ENCODE measurements at places on chromosomes 12 and 14.

DNA sequence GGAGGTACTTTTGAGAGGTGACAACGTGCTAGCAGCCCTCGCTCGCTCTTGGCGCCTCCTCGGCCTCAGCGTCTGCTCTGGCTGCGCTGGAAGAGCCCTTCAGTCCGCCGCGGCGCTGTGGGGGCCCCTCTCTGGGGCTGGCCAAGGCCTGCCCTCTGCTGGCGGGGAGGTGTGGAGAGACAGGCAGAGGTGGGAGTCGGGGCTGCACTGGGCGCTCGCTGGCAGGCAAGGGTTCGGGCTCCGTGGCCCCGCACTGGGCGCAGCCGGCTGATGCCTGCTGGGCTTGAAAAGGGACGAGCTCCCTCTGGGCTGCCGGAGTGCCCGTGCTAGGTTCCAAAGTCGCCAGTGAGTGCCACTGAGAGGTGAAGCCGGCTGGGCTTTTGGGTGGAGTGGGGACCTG is 580.0 kb downstream of the DIO2 start:
- no peak for DNase-seq

GRCh38 chr12:125151284-125151683 is 86.0 kb downstream of the AACS start:
- no peak for DNase-seq

DNA sequence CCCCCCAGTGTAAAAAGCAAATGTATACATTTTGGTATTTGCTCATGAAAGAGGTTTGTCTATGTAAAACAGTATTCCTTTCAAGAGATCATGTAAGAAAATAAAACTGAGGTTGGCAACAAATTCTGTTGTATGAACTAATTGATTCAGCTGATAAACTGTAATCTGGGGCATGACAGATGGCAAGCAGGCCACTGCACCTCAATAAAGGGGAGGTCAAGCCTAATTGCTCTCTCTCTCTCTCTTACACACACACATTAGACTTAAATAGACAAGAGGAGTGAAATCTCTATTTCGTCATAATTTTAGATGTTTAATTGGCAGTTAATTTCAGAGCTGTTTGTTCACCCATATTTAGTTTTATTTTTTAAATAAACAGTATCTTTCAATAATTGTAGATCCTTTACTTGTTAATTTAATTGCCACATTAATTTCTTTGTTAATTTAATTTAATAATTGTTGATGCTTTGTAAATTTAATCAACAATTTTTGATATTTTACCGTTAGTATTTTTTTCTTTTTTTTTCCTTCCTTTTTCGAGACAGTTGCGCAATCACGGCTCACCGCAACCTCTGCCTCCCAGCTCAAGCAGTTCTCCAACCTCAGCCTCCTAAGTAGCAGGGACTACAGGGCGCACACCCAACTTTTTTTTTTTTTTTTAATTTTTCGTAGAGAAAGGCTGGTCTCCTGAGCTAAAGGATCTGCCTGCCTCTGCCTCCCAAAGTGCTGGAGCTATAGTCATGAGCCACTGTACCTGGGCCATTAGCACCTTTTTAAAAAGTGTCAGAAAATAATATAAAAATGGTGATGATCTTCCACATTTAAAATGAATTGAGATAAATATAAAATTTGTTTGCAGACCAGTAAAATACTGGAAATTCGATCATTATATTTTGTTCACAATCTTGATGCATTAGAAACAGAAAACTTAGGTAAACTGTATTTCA is 577.7 kb downstream of the SLC16A7 start:
- DNase-seq: no peak

DNA sequence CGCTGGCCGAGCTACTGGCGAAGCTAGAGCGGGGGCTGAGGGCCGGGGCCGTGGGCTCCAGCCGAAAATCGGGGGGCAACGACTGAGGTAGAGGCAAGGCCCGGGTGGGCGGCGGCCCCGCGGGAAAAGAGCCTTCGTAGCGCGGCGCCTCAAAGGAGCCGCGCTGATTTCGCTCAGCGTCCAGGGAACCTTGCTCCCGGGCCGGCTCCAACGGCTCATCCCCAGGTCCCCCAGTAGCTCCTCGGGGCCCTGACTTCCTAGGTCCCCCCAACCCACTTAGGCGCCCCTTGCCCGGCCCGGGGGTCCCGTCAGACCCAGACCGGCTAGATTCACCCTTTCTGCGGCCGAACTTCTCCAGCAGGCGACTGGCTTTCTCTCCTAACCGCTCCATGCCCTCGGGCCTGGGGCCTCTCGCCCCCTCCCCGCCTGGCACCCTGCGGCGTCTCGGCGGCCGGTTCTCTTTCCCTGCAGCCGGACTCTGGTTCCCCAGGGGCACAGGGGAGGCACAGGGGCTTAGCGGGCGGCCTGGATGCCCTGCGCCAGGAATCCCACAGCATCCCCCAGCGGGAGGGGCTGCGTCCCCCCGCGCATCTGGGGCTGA is 375 bp downstream of the AJUBA start:
- DNase-seq: no peak

DNA sequence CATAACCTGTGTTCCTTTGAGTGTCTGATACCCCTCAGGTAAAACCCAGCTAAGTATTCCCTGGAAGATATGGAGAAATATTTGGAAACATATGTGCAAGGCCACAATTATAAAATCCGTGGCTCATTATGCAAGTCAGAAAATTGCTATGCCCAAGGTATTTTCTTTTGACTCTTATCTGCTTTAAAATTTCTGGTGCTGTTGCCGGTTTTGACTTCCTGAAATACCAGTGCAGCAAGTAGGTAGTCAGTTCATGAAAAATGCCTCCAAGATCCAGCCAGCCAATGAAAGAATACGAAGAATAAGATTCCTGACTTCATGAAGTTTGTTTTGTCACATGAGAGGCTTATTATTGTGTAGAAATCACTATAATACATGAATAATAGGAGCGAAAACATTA is 20.2 kb upstream of the FUT8 start:
- no peak for DNase-seq

DNA sequence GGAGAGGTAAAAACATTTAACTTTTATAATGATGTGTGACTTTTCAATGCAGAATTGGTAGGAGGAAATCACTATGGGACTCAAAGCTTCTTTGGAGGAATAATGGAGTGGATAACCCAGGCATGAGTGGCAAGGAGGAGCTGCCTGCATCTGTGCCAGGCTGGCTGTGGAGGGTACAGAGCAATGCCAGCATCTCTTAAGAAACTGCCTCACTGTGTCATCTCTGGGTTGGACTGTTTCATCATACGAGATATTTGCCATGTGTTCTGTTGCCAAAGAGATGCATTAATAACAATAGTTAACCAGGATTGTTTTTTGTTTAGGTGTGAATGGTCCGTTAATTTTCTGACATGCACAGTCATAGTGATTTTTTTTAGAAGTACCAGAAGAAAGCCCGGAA is 183.7 kb upstream of the NTF3 start:
- DNase-seq: no peak

DNA sequence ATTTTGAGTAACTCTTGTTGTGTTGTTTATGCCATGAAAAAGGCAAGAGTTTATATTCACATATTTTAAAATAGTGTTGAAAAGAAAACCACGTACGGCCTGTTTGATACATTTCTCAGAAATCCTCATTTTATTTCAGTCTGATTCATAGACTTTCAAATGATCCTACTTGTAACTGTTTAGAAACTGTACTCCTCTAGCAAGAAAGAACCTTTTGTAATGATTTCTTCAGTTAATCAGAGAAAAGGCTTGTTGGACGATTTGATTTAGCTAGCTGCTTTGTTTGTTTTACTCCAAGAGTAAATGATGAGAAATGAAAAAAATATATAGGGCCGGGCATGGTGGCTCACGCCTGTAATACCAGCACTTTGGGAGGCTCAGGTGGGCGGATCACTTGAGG is 17.2 kb downstream of the FBXO34 start:
- no peak for DNase-seq

GRCh38 chr12:15240898-15241297 is 19.7 kb upstream of the RERG start:
- DNase-seq: no peak

DNA sequence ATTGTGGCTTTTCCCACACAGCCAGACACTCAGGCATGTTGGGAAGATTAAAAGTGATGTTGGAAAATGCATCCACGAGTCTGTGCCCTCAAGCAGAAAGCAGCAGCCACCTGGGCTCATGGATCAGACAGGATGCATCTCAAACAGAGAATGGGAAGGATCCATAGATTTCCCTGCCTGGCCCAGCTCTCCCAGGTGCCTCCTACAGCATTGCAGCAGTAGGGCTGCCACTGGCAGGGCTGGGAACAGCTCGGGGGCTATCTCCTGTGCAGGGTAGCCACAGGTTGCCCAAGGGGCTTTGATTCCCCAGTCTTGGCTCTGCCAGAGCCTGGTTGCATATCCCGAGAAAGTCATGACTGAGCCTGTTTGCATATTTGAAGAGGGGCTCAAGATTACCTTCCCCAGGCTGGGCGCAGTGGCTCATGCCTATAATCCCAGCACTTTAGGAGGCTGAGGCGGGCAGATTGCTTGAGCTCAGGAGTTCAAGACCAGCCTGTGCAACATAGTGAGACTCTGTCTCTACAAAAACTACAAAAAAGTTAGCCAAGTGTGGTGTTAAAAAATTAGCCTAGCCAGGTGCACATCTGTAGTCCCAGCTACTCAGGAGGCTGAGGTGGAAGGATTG is 19.5 kb downstream of the C14orf132 start:
- DNase-seq: no peak

DNA sequence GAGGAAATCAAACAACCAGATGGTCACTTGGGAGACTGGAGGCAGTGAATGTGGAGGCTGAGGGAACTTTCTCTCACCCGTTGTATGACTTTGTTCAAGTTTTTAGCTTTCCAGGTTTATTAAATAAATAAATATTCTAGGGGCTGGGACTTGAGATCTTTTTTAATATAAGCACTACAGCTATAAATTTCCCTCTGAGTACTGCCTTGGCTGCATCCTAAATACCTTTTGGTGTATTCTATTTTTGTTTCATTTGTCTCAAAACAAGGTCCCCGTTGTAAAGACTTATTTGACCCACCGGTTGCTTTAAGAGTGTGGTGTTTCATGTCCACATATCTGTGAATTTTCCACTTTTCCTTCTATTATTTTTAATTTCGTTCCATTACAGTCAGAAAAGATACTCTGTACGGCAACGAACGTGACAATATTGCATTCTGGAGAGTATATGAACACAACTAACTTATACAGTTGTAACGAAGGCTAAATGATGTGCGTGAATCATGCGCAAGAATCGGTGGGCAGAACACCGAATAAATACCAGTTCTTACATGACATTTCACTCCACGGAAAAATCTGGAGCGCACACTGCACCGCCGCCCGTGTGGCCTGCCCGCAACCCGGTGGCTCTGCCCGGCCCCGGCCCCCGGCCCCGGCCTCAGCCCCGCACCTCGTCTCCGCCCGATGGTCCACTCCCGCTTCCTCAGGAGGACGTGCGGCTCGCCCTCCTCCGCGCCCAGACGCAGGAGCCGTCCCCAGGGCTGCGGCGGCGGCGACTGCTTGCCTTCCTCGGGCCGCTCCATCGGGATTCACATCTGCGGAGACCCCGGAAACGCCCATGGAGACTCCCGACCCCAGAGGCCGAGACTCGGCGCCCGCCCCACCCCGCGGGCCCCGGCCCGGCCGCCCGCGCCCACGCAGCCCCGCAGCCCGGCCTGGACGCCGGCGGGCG is 602 bp downstream of the CHFR start:
- no peak for DNase-seq

DNA sequence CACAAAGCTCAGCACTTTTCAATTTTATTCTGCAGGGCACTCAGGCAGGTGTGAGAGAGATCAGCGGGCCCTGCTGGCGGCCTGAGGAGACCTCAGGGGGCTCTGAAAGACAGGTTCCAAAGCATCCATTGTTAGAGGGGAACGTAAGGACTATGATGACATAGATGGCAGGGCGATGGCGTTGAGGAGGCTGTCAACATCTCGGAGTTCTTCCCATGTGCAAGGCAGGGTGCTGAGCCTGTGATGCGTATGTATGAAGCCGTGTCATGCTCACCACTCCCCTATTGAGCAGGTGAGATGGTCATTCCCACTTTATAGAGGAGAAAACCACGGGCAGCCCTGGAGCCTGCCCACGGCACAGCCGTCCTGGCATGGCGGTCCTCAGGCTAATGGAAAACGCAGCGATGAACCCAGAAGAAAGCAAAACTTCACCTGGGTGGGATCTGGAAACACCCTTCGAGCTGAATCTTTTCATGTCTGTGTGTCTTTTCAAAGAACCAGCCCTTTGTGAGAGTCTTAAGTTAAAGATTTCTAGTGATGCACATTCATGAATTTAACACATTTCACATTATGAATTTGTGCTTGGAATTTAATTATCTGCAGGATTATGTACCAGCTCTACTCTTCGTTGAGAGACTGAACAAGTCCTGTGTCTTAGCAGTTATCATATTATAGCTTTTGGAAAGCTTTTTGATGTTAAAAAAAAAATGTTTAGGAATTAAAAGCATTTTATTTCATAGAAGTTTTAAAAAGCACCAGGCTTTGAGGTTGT is 64.7 kb downstream of the RIMBP2 start:
- no peak for DNase-seq

DNA sequence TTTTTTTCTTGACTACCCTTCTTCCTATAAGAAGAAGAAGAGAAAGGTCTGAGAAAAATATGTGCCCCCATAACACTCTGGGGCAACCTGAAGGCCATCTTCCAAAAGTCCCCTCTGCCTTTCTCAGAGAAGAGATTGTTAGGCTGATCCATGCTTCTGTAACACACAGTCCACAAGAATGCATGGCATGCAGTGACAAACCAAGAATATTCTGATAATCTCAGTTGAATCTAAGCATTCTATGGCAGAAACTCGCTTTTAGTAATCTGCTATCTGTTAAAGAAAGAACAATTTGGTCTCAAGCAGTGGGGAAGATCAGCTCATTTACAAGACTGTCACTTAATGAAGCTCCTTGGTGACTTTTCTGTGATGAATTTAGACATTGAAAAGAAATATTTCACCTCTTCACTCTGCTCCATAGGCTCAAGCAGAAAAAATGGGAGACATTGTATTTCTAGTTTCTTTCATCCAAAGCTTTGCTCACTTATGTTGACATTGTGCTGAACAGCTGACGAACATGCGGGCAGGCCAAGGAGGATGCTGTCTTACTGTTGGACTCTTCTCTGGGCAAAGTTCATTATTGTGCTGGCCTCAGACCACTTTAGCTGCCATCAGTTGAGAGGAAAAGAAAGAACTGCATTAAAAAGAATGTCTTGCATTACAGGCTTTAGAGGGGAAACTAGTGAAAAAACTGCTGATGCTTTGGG is 957.1 kb downstream of the DIO2 start:
- DNase-seq: no peak

GRCh38 chr12:51971679-51972421 is 20.4 kb downstream of the ACVR1B start:
- no peak for DNase-seq

DNA sequence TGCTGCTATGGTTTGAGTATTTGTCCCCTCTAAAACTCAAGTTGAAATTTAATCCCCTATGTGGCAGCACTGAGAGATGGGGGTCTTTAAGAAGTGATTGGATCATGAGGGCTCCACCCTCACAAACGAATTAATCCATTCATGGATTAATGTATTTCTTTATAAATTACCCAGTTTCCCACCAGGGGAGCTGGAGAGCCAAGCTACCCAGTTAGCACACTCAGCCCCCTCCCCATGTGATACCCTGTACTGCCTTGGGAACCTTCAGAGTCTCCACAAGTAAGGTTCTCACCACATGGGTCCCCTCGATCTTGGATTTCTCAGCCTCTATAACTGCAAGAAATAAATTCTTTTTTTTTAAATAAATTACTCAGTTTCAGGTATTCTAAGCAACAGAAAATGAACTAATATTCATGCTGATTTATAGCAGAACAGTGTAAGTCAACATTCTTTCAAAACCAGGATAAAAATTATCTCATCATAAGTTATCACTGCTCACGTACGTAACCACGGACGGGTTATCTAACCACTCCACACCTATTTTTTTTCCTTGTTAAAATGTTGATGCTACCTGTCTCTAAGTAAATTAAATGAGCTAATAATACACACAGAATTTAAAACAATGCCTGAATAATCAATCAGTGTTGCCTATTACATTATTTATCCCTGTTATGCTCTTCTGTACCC is 3.6 kb downstream of the NAP1L1 start:
- DNase-seq: no peak
